NCI-H1694 treated with DMSO at 0.1 percent for 48 hours (cell line): ENCODE measurements at places on chromosomes 6 and 20.

DNA sequence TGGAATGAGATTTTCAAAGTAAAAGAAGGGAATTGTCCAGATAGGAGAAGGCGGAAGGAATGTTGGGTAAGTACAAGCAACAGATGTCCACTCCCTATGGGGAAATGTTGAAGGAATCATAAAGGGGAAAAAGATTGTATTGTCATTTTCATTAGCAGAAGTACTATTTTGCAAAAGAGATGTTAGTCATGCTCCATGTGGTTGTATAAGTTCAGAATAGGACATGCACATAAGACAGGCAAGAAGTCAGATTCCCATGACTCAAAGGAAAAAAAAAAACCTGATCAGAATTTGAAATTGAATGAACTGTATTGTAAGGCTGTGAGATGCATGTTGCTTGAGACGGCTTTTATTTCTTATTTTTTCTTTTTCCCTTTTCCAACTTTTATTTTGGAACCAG, 36.8 kb downstream of the GRM1 start:
- no peak for DNase-seq

- no peak for DNase-seq
Measured at GRCh38 chr20:19932170-19932667, 84.9 kb upstream of the NAA20 start.

DNA sequence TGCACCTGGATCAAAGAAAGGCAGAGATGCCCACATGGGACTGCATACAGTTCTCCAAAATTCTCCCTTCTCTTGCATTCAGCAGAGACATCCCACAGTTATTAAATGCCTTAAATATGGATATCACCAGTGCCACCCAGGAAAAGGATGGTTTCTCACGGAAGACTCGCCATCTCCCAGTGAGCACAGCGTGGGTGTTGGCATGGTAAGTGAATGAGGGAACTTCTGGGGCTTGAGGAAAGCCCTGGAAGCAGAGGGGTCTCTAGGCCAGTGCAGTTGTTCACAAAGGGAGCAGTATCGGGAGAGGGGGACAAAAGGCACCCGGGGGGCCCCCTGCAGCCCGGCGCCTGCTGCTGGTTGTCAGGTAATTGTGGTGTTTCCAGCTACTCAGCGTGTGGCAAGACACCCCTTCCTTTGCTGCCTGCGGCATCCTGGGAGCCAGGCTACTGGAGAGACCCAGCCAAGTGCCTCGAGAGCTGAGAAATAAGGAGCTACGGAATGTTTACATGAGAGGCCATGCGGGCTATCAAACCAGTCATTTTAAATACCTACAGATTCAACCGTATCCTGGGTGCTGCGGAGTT, 125.4 kb downstream of the PXDC1 start:
- DNase-seq: no peak

GRCh38 chr6:154352898-154353585, 3.6 kb downstream of the IPCEF1 start:
- DNase-seq: no peak

DNA sequence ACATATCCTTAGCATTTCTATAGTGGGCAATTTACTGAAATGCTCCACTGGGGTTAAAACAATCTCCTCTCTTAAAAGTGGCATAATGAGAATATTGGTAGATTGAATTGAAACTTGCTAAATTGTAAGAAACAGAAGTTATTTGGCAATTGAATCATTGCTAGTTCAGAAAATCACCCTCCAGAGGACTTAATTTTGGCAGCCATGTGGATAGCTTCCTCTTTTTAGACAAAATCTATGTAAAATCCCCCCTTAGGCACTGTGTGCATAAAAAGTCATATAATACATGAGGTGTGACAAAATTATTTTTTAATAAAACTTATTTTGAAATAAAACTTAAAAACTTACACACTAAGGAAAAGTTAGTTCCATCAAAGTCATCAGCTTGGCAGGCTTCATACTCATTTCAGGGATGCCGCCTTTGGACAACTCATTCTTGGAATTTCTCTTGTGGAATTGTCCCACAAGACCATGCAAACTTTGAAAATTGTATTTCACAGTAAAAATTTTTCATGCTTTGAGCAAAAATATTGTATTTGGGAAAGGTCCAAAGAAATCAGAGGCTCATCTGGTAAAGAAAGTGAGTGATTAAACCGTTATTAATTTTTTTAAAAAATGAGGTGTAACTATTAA, 473.0 kb downstream of the BCKDHB start:
- no peak for DNase-seq

DNA sequence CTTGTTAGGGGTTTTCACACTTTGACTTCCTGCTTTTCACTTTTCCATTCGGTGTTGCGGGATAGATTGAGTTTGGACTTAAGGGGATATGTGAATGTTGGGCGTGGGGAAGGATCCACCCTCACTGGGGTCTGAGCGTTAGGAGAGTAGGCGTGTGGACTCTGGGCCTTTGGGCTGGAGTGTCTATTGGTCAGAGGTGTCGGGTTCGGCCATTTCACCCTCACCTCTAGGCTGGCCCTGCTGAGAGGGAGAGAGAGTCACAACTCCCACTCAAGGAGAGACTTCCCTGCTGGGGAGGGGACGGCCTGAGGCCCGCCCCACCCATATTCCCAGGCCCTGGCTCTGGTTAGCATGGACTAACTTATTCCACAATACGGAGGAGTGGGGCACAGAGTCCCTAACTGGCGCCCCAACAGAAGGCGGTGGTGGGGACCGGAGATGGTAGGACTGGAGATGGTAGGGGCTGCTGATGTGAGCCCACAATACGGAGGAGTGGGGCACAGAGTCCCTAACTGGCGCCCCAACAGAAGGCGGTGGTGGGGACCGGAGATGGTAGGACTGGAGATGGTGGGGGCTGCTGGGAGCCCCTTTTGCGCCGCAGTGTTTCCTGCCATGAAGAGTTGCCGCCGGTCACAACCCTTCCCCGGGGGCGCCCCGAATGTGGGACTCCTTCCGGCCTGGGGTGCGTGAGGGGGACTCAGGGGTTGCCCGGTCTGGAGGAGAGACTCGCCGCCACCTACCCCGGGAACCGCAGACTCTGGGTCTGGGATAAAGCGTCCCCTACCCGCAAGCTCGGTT, 1.4 kb upstream of the PTPRA start:
- DNase-seq: no peak

- DNase-seq: no peak
Measured at GRCh38 chr6:168155821-168156741, 77.1 kb upstream of the FRMD1 start.

GRCh38 chr6:22017272-22017671, 279.6 kb downstream of the PRL start:
- no peak for DNase-seq
